ENCODE measurements at places on chromosomes 16 and 17.

DNA sequence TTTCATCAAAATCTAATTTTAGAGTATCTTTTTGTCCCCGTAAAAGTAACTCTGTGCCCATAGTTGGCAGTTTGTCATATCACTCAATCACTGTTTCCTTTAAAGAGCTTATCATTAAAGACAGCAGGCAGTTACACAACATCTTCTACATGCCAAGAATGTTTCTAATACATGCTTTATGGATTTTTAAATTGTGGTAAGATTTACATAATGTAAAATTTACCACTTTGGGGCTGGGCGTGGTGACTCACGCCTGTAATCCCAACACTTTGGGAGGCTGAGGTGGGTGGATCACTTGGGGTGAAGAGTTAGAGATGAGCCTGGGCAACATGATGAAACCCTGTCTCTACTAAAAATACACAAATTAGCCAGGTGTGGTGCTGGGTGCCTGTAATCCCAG, 687.2 kb downstream of the WWOX start:
- peaks cover 3% of the 10 kb centered on the region for H3K27me3 ChIP-seq
- H3K4me1 ChIP-seq, result no peaks in the 10 kb centered on the region
- H3K27ac ChIP-seq, result no peak overlapping the region

GRCh38 chr16:89910717-89911354, 7.8 kb upstream of the MC1R start:
- H3K27me3 ChIP-seq, result no peaks in the 10 kb centered on the region
- H3K4me1 ChIP-seq, result peaks cover 3% of the 10 kb centered on the region
- H3K4me3 ChIP-seq, result no peak overlapping the region
- H3K36me3 ChIP-seq, result peaks cover 23% of the 10 kb centered on the region
- no peak for DNase-seq

DNA sequence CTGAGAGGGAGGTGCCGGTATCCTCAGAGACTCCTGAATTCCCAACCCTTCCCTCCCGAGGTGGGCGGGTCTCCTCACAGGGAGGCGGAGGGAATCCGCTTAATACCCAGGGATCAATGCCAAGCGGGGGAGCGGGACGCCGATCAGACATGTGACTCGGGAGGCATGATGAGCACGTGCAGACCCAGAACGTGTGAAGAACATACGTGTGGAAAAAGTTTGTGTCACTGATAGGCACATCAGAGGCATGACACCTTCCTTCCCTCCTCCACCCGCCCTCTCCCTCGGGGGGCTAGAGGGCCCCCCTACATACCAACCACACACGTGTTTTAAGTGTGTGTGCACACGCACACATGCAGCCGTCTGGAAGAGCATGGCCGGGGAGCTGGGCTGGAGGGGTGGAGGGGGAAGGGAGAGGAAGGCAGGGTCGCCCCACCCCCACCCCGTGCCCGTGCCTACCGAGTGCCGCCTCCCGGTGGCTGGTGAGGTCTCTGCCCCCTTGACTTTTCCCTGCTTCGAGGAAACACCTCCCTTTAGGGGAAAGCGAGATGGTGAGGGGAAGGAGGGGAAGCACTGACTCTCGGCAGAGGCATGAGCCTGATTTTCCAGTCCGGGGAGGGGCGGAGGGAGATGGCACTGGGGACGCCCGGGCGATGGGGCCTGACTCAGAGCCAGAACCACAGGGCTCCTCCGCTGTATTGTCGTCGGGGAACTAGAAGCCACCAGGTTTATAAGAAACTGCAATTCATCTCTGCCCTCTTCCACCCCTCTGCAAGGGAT, 12.1 kb upstream of the TBX21 start:
- H3K36me3 ChIP-seq, result no peaks in the 10 kb centered on the region
- no peak for DNase-seq
- no peak overlapping the region for H3K4me3 ChIP-seq
- H3K27ac ChIP-seq, result no peak overlapping the region

GRCh38 chr16:13427943-13428342, 492.0 kb upstream of the ERCC4 start:
- H3K4me3 ChIP-seq, result no peak overlapping the region
- DNase-seq, result no peak
- no peak overlapping the region for H3K27ac ChIP-seq
- no peaks in the 10 kb centered on the region for H3K4me1 ChIP-seq
- H3K36me3 ChIP-seq, result no peaks in the 10 kb centered on the region
- H3K27me3 ChIP-seq, result no peaks in the 10 kb centered on the region

- H3K36me3 ChIP-seq, result peaks cover 2% of the 10 kb centered on the region
- H3K4me1 ChIP-seq, result peaks cover 43% of the 10 kb centered on the region
- no peak overlapping the region for H3K4me3 ChIP-seq
Observed at GRCh38 chr17:66423056-66423955, 120.9 kb downstream of the PRKCA start.

DNA sequence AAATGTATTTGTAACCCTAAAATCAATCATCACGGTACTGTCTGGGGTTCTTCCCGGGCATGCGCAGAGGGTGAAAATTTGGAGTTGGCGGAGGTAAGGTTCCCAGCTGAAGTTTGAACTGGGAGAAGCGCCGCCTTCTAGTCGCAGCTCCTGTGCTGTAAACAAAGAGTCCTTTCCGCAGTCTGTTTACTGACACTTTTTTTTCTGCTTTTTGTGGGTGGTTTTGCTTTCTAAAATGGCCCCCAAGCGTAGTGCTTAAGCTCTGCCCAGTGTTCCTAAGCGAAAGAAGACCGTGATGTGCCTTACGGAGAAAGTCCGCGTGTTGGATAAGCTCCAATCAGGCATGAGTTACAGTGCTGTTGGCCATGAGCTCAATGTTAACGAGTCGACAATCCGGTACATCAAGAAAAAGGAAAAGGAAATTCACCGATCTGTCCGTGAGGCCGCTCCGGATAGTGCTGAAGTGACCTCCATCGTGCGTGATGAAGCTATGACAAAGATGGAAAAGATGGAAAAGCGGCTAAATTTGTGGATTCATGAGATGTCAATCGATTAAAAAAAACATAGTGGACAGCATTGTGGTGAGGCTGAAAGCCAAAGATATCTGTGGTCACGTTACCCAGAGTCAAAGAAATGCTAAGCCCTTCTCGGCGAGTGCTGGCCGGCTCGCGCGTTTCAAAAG, 570 bp upstream of the CFDP1 start:
- peaks cover 7% of the 10 kb centered on the region for H3K36me3 ChIP-seq
- no peaks in the 10 kb centered on the region for H3K27me3 ChIP-seq
- peak overlapping the region; percentile 98 for H3K27ac ChIP-seq
- H3K4me1 ChIP-seq, result peaks cover 29% of the 10 kb centered on the region

GRCh38 chr16:88378836-88379693, 3.7 kb upstream of the ZNF469 start:
- DNase-seq, result no peak
- H3K27me3 ChIP-seq, result peaks cover 3% of the 10 kb centered on the region
- no peaks in the 10 kb centered on the region for H3K36me3 ChIP-seq
- H3K4me3 ChIP-seq, result no peak overlapping the region
- H3K27ac ChIP-seq, result no peak overlapping the region

DNA sequence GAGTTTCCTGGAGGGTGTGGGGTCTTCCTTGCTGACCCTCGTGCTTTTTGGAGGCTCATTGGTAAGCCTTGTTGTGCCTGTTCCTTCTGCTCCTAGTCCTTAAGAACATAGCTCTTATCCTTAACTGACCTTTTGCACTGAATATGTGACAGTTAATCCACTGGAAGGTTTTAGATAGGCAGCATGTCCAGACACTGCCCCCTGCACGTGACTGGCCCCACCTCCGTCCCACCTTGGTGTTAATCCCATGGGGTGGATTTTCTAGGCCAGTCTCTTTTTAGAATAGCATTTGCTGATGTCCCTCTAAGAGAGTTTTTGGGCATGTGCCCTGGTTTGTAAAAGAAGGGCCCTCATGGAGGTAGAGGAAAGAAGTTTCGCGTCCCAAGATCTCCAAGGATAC, 58.3 kb downstream of the RBFOX1 start:
- H3K27ac ChIP-seq, result no peak overlapping the region
- H3K27me3 ChIP-seq, result no peaks in the 10 kb centered on the region
- no peak for DNase-seq

- peaks cover 2% of the 10 kb centered on the region for H3K4me1 ChIP-seq
- no peaks in the 10 kb centered on the region for H3K36me3 ChIP-seq
- H3K4me3 ChIP-seq, result no peak overlapping the region
- DNase-seq, result no peak
Observed at GRCh38 chr17:44788139-44788538, 29.4 kb downstream of the ADAM11 start.

DNA sequence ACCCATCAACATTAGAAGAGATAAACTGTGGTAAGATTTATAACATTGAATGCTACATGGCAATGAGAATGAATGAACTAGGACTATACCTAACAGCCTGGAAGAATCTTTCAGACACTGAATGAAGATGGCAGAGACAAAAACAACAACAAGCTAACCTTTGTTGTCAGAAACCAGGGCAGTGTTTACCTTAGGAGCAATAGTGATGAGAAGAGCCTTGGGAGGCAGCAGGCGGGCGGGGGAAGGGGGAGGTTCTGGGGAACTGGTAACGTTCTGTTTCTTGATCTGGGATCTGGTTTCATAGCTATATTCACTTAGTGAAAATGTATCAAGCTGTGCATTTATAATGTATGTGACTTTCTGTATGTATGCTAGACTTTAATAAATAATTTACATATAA, 139.0 kb upstream of the TNRC6C start:
- H3K36me3 ChIP-seq, result no peaks in the 10 kb centered on the region
- no peak for DNase-seq
- peaks cover 15% of the 10 kb centered on the region for H3K27me3 ChIP-seq
- no peak overlapping the region for H3K4me3 ChIP-seq
- no peaks in the 10 kb centered on the region for H3K4me1 ChIP-seq

DNA sequence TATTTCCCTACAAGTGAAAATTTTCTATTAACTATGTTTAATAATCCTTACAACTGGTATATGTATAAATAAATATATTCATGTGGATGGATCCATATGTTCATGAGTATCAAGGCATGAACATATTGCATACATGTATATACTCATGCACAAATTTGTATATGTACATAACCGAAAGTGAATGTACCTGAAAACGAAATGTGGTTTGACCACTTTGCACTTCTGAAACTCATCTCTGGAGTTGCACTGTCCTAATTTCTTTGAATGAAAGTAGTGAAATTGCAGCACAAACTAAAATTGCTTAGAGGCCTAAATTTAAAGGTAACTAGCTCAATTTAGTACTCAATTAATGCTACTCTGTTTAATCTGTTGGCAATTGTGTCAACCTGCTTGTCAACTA, 27.4 kb upstream of the GNAO1 start:
- no peaks in the 10 kb centered on the region for H3K36me3 ChIP-seq
- no peak overlapping the region for H3K4me3 ChIP-seq
- peaks cover 3% of the 10 kb centered on the region for H3K27me3 ChIP-seq
- DNase-seq, result no peak
- no peak overlapping the region for H3K27ac ChIP-seq

GRCh38 chr16:78303946-78304345, 204.5 kb downstream of the WWOX start:
- no peak overlapping the region for H3K4me3 ChIP-seq
- peaks cover 6% of the 10 kb centered on the region for H3K4me1 ChIP-seq
- peak overlapping the region; percentile 29 for H3K27ac ChIP-seq
- H3K27me3 ChIP-seq, result no peaks in the 10 kb centered on the region
- H3K36me3 ChIP-seq, result no peaks in the 10 kb centered on the region

GRCh38 chr17:61361084-61361483, 38.6 kb upstream of the TBX2 start:
- DNase-seq, result no peak
- no peak overlapping the region for H3K4me3 ChIP-seq
- H3K27ac ChIP-seq, result peak overlapping the region; percentile 54
- H3K36me3 ChIP-seq, result no peaks in the 10 kb centered on the region
- H3K27me3 ChIP-seq, result no peaks in the 10 kb centered on the region
- H3K4me1 ChIP-seq, result peaks cover 28% of the 10 kb centered on the region

DNA sequence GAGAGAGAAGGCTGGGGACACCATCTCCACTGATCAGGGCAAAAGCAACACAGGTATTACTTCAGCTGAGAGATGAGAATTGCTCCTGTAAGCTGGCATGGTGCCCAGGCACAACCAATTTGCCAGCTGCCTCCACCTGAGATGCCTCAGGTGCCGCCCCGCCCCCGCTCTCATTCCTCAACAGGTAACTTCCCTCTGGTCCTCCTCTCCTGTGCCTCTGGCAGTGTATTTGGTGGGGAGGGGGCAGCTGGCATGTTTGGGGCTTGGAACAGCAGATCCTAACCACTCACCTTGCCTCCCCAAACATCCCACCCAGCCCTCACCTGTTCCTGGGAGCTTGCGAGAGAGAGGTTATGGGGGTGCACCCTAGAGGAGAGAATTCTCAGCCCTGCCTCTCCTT, 2.9 kb upstream of the SRCIN1 start:
- no peak overlapping the region for H3K27ac ChIP-seq
- H3K27me3 ChIP-seq, result peaks cover 56% of the 10 kb centered on the region
- H3K4me3 ChIP-seq, result no peak overlapping the region
- DNase-seq, result no peak

DNA sequence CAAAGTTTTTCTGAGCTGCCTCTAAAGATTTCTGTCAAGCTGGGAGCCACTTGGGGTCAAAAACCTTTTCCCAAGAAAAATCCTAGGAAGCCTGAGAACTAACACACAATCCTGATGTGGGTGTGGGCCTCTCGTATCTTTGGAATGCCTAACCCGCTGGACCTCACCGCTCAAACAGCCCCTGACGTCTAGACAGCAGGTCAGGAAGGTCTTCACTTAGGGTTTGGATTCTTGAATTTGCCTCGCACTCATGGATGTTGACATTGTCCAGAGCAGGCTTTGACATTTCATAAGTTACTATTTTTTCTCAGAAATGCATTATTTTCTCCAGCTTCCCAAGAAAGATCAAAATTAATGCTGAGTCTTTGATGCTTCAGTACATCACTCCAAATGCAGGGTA, 18.9 kb downstream of the TEX2 start:
- H3K4me3 ChIP-seq, result peak overlapping the region; percentile 6
- H3K27me3 ChIP-seq, result no peaks in the 10 kb centered on the region
- peaks cover 93% of the 10 kb centered on the region for H3K4me1 ChIP-seq

DNA sequence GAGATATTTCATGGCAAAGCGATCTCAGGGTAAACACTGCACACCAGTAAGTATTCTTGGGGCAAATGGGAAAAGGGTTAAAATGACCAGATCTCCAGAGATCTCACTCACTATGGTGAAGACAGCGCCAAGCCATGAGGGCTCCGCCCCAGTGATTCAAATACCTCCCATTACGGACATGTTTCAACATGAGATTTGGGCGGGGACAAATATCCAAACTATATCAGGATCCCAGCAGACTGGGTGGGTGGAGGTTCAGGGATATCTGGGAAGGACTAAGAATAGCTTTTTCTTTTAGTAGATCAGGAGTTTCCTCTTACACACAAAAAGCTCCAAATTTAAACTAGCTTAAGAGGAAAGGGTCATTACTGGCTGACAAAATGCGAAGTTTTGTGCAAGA, 181.7 kb downstream of the WWOX start:
- H3K27ac ChIP-seq, result no peak overlapping the region
- peaks cover 2% of the 10 kb centered on the region for H3K4me1 ChIP-seq
- no peaks in the 10 kb centered on the region for H3K27me3 ChIP-seq

- H3K36me3 ChIP-seq, result peaks cover 7% of the 10 kb centered on the region
- peaks cover 1% of the 10 kb centered on the region for H3K4me1 ChIP-seq
- DNase-seq, result no peak
Observed at GRCh38 chr17:61380836-61381525, 18.7 kb upstream of the TBX2 start.

DNA sequence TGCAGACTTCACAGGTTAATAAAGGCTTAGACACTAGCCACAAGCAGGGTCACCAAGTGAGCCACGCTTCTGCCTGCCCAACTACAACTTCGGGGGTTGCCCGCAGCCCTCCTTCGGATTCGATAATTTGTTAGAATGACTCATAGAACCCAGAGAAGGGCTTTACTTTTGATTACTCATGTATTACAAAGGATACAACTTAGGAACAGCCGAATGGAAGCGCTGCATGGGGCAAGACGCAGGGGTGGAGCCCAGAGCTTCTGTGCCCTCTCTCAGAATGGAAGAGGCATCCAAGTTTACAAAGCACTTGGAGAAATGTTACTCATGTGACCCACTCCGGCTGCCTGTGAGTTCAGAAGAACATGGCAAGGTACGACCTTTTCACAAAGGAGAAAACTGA, 7.5 kb upstream of the CDH5 start:
- H3K36me3 ChIP-seq, result no peaks in the 10 kb centered on the region
- DNase-seq, result no peak
- peaks cover 16% of the 10 kb centered on the region for H3K4me1 ChIP-seq
- peaks cover 42% of the 10 kb centered on the region for H3K27me3 ChIP-seq
